ENCODE measurements at places on chromosomes 7 and 10.

DNA sequence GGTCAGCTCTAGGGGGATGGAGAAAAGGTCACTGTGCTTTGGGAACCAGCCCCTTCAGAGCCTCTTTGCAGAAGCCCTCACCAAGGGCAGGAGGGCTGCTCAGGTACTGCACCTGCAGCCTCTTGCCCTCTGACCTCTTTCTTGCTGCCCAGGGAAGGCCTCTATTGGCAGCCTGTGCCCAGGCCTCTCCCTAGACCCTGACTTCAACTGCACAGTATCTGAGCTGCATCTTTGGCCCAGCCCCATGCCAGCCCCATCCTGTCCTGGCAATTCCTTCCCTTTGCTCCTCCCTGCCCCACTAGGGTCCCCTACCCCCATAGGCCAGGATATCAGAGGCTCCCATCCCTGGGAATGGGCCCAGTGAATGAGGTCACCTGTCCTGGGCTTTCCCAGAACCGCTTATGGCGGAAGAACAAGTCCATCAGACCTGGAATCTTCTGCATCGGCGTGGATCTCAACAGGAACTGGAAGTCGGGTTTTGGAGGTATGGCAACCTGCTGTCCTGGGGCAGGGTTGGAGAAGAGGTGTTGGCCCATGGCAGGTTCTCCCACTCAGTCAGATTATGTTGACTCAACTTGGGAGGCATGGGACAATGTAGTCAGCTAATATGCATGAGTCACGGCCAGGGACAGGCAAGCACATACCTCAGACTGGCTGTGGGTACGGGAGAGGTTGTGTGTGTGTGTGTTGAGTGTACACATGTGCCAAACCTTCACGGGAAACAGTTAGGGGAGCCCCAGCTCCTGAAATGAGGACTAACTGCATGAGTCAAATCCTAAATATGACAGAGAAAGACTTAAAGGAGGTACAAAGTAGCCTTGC is 17.1 kb upstream of the CPA1 start:
- DNase-seq, result peak; percentile 88

DNA sequence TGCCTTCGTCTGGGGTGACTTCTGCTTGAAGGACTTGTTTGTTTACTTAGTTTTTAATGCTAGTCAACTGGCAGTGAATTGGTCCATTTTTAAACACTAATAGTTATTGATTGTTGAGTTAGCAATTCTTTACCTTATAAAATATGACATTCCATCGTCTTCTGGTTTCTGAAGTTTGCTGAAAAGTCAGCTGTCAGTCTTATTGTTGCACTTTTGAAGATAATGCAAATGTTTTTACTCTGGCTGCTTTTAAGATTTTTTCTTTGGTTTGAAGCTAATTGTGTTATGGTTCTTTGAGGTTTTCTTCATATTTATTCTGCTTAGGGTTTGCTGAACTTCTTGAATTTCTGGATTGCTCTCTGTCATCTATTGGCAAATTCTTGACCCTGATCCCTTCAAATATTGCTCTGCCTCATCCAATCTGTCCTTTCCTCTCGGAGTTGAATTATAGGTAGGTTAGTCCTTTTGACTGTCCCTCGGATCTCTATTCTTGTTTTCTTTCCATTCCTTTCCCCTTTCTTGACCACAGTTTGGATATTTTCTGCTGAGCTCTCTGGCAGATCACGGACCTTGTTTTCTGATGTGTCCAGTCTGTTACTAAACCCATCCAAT is 24.2 kb downstream of the MGMT start:
- DNase-seq, result no peak

- no peak for DNase-seq
Observed at GRCh38 chr7:21671859-21672258, 129.0 kb downstream of the DNAH11 start.

DNA sequence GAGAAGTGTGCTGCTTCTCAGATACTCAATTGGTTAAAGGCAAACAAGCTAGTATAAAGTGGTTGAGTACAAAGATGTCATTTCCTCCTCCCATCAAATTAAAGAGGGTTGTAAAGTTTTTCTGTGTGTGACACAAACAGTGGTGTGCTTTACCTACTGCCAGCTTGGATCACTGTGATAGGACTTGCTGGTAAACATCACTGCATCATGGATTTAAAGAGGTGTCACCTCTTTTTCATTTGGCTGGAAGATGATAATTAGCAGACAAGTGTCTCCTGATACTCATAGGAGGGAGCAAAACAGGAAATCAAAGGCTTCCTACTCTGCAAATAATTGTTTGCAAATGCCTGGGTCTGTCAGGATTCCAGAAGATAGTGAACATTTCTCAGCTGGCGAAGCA is 200.5 kb downstream of the MDFIC start:
- no peak for DNase-seq

DNA sequence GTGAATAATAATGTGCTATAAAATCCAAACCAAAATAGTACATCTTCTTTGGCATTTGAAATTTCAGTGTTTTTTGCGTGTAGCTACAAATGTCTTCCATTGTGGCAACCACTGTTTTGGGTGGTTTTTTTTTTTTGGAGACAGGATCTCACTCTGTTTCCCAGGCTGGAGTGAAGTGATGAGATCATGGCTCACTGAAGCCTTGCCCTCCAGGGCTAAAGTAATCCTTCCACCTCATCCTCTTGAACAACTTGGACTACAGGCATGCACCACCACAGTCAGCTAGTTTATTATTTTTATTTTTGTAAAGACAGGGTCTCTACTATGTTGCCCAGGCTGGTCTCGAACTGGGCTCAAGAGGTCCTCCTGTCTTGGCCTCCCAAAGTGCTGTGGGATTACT is 455.1 kb downstream of the AUTS2 start:
- no peak for DNase-seq

DNA sequence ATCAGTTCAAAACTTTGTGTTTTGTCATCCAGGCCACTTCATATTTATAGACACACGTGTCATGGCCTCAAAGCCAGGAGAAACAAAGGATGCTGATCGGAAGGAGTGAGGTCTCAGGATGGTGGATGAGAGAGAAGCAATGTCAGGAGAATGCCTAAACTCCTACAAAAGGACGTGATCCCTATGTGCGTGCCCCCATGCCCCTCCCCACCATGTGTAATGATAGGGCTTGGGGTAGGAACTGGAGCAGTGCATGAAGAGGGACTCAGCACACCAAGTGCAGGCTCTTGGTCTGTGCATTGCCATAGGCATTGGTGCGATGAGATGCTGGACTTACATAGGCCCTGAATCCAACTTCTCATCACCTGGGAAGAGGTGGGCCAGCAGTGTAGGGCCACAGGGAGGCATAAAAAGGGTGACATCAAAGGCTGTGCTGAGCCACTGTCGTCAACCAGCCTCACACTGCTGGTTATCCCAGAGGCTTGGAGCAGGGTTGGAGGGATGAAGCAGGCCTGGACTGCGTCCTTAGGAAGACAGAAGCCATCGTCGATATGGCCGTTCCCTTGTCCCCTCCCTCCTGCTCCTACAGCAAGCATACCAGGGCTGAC is 46.9 kb upstream of the GDF10 start:
- no peak for DNase-seq

GRCh38 chr10:80204677-80205476 is 460 bp downstream of the ANXA11 start:
- no peak for DNase-seq

DNA sequence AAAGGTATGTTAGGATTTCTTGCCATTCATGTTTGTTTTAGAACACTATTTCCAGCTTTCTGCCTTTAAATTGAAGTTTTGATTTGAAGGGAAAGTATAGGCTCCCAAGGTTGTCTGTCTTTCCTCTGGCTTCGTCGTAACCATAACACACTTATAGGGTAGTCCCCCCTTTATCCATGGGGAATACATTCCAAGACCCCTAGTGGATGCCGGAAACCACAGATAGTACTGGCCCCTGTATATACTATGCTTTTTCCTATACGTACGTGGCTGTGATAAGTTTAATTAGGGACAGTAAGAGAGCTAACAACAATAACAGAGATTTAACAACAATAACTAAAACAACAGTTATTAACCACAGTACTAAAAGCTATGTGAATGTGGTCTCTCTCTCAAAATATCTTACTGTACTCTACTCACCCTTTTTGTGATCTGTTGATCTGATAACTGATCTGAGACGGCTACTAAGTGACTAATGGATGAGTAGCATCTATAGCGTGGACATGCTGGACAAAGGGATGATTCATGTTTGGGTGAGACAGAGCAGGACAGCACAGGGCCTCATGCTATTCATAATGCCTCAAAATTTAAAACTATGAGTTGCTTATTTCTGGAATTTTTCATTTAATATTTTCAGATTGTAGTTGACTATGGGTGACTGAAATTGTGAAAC is 273.1 kb downstream of the AUTS2 start:
- no peak for DNase-seq

- peak; percentile 26 for DNase-seq
Observed at GRCh38 chr7:115634633-115635032, 395.9 kb downstream of the TFEC start.

- DNase-seq, result no peak
Observed at GRCh38 chr7:70034999-70035398, 436.7 kb downstream of the AUTS2 start.

DNA sequence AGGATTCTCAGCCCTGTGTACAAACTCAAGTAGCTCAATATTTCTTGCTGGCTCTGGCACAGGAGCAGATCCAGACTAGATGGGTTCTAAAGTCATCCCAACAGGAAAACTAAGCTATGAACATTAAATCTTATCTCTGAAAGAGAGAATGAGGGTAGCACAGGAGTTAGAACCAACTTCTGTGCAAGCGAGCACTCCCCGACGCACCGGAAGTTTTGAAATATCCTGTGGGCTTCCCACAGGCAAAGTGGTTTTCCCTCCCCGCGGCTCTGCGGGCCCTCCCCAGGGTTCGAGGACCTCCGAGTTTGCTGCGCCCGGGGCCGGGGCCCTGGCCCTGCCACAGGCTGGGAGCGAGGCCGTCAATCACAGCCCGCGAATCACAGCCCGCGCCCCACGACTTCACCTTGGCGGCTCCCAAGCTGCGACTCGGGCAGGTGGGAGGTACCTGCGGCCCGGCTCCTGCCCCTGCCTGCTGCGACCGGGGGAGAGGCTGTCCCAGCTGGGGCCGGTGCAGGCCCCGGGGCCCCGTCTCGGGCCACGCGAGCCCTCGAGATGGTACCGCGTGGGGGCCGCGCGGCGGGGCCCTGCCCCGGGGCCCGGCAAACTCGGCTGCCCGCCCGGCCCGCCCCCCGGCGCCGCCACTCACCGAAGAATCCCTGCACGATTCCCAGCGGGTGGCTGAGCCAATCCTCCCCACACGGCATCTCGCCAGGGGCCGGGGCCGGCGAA is 598 bp downstream of the MCMBP start:
- no peak for DNase-seq

GRCh38 chr7:125555916-125556315 is 626.3 kb upstream of the POT1 start:
- DNase-seq, result no peak

DNA sequence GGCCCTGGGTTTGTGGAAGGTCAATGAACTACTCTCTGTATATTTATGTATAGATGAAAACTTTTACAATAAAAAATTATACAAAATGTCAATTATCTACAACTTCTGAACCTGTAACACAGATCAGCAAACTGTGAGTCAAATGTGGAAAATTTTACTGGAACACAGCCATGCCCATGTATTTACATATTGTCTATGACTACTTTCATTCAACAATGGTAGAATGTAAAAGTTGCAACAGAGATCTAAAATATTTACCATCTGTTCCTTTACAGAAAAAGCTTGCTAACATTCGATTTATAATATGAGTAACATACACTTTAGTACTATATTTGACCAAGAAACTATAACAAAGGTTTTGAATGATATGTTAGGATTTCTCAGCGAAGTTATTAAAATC is 481.6 kb downstream of the PARD3 start:
- no peak for DNase-seq

- peak; percentile 3 for DNase-seq
Observed at GRCh38 chr10:3192856-3193635, 20.5 kb upstream of the PITRM1 start.
